CD8-positive, alpha-beta memory T cell (primary cell): ENCODE measurements at places on chromosomes 1 and 21.

- DNase-seq, result no peak
Observed at GRCh38 chr1:25122747-25123146, 109.6 kb downstream of the SYF2 start.

- DNase-seq, result no peak
Observed at GRCh38 chr1:14970115-14970798, 183.3 kb upstream of the TMEM51 start.

- DNase-seq, result no peak
Observed at GRCh38 chr1:184101141-184101540, 49.6 kb downstream of the TSEN15 start.

- DNase-seq, result no peak
Observed at GRCh38 chr1:17192394-17193221, 12.3 kb upstream of the PADI1 start.

DNA sequence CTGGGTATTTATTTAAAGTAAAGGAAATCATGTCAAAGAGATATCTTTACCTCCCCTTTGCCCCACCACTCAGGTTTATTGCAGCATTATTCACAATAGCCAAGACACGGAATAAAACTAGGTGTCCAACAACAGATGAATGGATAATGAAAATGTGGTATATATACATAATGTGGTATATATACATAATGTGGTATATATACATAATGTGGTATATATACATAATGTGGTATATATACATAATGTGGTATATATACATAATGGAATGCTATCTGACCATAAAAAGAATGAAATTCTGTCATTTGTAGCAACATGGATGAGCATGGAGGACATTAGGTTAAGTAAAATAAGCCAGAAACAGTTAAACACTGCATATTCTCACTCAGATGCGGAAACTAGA is 262.6 kb upstream of the PLXNA2 start:
- no peak for DNase-seq

DNA sequence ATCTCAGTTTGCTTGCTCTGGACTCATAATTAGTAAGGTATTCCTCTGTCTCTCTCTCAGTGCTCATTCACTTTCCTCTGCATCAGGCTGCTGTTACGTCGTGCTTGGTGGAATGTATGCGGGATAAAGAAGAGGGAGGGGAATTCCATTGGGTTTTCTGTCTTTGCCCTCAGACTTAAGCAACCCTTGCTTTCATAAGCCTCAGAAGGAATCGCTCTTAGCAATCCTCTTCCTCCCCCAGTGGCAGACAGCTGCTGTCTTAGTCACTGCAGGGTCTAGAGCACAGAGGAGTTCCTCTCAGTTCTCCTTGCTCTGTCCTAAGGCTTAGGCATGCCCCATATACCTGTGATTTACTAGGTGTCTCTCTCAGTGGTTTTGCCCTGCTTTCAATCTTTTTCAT is 19.1 kb upstream of the NTMT2 start:
- DNase-seq, result no peak

DNA sequence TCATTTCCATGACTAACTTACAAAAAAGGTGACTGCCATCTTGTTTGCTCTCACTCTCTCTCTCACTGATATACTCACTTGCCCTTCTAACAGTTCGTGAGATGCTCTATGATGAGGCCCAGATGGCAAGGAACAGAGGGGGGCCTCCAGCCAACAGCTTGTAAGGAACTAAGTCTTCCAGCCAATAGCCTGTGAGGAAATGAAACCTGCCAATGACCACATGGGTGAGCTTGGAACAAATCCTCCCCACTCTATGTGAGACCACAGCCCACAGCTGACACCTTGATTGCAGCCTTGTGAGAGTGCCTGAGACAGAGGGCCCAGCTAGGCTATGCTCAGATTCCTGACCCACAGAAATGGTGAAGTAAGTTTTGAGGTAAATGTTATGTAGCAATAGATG is 153.7 kb downstream of the HHIPL2 start:
- DNase-seq, result no peak

GRCh38 chr1:58837886-58838285 is 54.0 kb upstream of the JUN start:
- DNase-seq, result no peak

- no peak for DNase-seq
Observed at GRCh38 chr1:55418208-55419000, 203.2 kb upstream of the USP24 start.

- no peak for DNase-seq
Observed at GRCh38 chr1:165403835-165404482, 41.0 kb downstream of the RXRG start.

- no peak for DNase-seq
Observed at GRCh38 chr1:182811975-182812722, 22.6 kb downstream of the NPL start.

GRCh38 chr1:183634429-183635065 is 1.0 kb downstream of the ARPC5 start:
- DNase-seq, result no peak

DNA sequence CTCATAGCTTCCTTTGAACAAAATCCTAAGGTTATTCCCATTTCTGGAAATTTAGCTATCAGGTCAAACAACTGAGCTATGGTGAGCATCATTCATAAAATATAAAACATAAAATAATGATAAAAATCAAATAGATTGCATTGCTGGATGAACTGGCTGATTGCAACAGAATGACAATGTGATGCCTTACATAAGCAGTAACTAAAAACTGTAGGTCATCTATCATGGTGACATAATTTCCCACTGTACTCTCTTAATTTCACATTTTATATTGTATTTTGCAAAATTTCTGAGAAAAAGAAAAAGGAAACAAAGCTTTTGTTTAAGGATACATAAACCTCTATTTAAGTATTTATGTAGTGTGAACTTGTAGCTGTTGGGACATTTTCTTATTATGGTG is 4.6 kb downstream of the PTGER3 start:
- DNase-seq, result no peak

GRCh38 chr1:93437976-93438605 is 9.8 kb upstream of the FNBP1L start:
- DNase-seq, result no peak

DNA sequence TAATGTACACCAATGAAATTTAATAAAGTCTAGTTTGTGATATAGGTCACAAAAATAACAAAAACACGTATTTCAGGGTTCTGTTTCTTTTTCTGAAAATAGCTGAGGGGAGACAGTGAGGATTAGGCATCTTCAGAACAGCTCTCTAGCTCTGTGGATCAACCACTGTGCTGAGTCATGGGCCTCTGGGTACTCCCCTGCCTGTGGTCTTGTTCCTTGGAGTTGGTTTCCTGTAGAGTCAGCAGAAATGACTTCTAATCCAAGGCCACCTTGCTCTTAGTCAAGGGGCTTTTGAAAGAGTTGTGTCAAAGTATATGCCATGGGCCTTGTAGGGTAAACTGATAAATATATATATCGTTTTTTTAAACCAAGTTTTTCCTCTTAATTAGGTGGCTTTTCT is 141.8 kb upstream of the ZRANB2 start:
- no peak for DNase-seq

DNA sequence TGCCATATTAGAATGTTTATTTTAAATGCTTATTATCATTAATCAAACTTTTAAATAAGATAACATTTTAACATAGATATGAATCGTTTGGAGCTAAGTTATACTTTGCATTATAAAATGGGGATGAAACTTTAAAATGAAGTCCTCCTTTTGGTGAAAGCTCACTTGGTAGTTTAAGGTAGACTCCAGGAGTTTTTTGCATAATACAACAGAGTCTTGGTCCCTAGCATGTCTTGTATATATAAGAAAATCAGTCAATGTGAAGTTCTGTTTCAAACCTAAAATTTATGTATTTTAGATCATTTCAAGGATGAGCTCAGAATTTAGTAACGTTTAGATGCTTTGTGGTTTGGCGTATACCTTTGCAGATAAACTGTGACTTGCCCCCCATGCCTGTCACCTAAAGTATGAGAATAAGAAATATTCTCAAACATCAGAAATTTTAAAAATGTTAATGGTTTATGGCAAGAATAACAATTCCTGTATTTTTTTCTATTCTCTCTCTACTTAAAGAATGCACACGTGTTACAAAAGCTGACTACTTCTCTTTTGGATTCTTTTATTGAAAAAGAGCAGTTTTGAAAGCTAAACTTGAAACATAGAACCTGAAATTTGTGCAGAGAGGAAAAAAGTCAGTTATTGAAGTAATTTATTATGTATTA is 3.8 kb downstream of the NFIA start:
- DNase-seq, result no peak

DNA sequence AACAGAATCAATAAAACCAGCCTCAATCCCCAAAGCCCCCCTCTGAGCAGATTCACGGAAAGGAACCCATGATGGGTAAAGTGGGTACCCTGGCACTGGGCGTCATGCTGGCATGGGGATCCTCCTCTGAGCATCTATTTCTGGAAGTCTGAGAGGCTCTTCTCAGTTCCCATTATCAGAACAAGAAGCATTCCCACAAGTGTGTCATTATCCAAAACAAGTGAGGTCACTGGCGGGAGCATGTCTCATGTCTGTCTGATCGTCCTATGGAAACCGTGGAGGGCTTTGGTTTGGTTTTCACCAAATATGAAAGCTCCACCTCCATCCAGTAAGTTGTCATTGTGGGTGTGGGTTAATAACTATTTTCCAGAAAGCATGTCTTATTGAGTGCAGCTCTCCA is 70.7 kb downstream of the PGM1 start:
- no peak for DNase-seq

GRCh38 chr1:29120947-29121485 is 2.7 kb downstream of the TMEM200B start:
- peak; percentile 44 for DNase-seq

DNA sequence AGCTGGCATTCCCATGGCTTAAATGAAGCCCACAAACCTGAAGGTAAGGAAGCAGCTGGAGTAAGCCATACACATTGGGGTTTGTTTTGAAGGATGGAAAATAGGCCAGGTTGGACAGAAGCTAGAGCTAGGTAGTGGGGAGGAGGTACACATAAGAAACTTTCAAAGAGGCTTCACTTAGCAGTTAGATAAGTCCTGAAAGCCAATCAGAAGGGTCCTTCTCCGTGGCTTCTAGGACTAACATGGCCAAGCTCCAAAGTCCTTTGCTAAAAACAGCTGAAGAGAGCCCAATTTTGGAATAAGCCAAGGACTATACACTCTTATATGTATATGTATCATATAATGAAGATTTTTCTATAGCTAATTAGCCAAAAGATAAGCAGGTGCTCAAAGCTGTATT is 1.8 kb downstream of the EYA3 start:
- no peak for DNase-seq

- no peak for DNase-seq
Observed at GRCh38 chr1:95286479-95286878, 52.5 kb downstream of the RWDD3 start.
